ENCODE measurements at places on chromosomes 3 and 15.

DNA sequence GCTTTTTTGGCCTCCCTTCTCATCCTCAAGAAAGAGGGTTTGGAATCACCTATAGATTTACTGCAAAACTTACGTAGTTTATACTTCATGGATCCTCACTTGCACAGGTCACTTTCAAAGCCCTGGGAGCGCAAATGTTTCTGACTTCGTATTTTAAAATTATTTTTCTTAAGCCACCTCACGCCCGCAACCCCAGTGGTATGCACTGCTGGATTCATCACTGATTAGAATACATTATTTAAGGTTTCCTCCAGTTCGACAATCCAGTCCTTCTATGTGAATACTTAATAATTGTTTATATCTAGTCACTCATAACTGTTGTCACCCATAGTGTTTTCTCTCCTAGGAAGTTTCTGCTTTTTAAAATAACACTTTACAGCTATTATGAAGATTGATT, 339.9 kb downstream of the CHL1 start:
- no peak for DNase-seq

- no peak for DNase-seq
Measured at GRCh38 chr3:71305231-71306206, 278.0 kb downstream of the FOXP1 start.

- no peak for DNase-seq
Measured at GRCh38 chr3:28850186-28850585, 430.7 kb upstream of the RBMS3 start.

DNA sequence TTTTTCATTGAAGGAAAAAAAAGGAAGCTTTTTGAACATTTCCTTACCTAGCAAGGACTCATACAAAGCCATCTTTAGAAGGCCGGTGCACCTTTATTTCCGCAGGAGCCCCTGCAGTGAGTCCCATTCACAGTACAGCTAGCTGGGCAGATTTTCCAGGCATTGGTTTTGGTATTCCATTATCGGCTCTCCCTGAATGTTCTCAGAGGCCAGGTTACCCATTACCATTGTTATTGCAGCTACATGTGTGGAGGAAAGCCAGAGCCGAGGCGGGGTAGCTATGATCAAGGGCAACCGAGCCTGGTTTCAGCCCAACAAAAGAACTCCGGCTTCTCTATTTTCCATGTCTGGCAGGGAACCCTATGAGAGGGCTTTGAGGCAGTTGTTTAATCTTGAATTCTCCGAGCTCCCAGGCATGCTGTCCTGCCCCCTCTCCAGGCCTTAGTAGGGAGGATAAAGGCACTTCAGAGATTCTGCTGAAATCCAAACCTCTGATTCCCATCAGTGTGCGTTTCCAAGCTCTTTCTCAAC, 100.3 kb downstream of the LRRK1 start:
- DNase-seq, result no peak

GRCh38 chr3:156675830-156676767, 1.7 kb downstream of the TIPARP start:
- no peak for DNase-seq

GRCh38 chr3:182323898-182324297, 469.4 kb upstream of the ATP11B start:
- DNase-seq, result no peak

DNA sequence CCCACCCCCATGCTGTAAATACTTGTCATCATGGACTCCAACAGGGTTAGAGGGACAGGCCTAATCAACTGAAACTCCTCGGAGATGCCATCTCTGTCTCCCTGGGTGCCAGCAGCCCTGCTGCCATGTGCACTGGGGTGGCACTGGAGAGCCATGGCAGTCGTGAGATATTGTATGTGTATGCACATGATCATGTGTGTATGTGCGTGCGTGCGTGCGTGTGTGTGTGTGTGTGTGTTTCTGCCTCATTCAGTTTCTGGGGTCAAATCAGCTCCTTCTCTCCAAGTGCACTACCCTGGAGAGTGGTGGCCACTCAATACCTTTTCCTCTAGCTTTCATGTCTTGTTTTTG, 3.2 kb upstream of the APEH start:
- DNase-seq, result no peak

All from C1 segment of cervical spinal cord (tissue), 14 donors.